ENCODE measurements at places on chromosomes 2 and 18.
A peak's percentile ranks its signal among the peaks of the same experiment; 100 is the strongest.

- peak; percentile 36 for DNase-seq
Measured at GRCh38 chr18:53380063-53380639, 844.3 kb downstream of the MBD2 start.

DNA sequence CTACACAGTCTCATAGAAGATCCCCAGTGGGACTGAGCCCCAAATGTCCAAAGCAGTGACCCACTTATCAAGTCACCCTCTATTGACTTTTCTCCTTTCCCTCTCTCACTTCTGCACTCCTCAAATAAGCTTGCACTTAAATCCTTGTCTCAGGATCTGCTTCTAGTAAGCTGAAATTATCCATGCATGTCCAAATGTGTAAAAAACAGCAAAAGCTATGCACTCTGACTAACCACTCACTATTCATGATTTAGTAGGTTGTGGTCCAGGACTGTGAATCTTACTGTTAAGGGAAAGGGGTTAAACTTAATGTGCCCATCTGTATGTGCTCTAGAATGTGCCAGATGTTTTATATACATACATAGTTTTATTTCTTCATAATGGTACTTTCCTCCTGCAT lies 115.4 kb downstream of the SCG2 start:
- no peak for DNase-seq

DNA sequence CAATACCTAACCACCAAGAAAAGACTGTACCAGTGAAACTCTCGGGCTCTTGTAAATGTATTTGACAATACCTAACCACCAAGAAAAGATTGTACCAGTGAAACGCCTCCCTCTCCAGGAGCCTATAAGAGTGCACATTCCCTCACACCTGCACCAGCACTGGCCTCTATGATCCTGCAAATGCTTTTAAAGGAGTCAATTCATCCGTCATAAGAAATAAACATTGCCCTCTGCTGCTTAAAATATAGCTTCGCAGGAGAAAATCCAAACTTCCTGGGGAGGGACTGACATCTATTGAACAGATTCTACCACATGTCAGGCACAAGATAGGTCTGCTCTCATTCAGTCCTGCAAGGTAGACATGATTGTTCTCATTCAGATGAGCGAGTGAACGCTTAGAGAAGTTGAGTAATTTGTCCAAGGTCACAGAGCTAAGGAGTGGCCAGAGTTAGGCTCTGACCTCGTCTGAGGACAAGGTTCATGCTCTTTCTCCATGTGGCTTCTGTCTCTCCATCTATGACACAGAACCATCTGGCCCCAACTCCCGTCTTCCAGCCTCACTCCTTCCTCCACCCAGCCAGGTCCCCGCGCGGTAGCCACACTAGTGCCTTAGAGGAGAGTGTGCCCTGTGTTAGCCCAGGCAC lies 38.7 kb downstream of the MCFD2 start:
- DNase-seq, result peak; percentile 78

DNA sequence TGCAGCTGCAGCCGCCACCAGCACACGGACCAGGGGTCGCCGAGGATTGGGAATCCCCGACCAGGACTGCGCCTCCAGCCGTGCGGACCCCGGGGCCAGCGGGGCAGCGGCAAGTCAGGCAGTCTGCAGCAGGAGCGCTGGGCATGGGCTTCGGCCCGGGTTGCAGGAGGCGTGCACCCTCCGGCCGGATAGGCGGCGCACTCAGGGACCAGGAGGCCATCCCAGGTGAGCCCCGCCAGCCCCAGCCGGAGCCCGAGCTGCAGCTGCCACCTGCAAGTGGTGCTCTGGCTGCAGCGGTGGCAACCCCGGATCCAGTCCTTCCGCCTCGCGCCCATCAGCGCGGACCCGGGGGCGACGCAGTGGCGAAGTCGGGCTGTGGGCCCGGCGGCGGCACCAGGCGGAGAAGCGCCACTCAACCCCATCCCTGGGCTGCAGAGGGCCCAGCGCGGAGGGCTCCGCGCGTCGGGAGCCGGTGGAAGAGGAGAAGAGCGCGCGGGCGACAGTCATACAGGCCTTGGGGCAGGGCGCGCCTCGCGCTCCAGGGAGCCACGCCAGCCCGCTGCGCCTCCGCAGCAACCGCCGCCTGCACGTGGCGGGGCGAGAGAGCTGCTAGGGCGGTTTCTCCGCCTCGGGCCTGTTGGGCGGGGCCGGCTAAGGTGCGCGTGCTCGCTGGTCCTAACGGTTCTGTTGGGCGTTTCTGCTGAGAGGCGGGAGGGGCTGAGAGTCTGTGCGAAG lies 73.8 kb downstream of the RPIA start:
- peak; percentile 18 for DNase-seq

DNA sequence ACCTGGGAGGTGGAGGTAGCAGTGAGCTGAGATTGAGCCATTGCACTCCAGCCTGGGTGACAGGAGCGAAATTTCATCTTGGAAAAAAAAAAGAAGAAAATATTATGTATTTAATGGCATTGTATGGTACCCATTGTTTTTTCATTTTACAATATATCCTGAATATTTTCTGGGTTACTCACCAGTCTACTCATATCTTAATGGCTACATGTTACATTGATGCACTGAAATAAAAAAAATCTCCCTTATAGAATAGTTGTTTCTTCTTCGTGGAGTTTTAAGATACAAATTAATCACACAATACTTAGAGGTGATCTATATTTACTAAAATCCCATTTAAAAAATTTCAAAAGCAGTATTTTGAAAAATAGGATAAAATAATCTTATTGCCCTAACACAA lies 66.3 kb upstream of the XPO1 start:
- DNase-seq, result no peak

DNA sequence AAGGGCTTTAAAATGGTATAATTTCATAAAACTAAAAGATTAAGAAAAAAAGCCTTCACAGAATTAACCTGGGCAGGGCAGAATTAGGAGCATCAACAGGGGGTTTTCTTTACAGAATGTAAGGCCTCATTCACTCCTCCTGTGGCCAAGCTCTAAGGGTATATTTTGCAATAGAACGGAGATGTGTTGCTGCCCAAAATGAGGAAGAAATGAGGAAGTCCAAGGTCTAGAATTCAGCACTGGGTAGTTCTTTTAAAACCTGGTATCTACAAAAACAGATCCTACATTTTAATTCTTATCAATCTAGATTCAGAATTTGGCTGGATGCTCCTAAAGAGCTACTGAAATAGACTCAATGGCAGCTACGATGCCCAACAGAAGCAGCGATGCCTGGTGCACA lies 101.8 kb downstream of the AKAIN1 start:
- DNase-seq, result no peak

DNA sequence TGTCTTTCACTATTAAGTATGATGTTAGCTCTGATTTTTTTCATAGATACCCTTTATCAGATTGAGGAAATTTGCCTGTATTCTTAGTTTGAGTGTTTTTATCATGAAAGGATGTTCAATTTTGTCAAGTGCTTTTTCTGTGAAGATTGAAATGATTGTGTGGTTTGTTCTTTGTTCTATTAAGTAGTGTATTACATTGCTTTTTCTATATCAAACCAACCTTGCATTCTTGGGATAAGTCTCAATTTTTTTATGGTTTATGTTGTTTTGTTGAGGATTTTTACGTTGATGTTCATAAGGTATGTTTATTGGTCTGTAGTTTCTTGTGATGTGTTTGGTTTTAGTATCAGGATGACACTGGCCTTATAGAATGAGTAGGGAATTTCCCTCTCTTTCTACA lies 19.1 kb downstream of the PDK1 start:
- DNase-seq, result no peak

DNA sequence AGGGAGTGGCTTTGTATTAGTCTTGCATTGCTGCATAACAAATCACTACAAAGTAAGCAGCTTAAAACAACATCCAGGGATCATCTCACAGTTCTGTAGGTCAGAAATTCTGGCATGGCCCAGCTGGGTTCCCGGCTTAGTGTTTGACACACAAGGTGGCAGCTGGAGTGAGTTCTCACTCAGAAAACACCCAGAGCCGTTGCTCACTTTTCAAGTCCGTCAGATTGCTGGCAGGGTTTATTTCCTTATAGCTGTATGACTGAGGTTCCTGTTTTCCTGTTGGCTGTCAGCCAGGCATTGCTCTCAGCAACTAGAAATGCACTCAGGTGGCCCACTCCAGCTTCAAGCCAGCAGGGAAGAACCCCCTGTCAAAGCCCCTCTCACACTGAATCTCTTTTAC lies 324.1 kb downstream of the CCDC178 start:
- DNase-seq, result peak; percentile 25

DNA sequence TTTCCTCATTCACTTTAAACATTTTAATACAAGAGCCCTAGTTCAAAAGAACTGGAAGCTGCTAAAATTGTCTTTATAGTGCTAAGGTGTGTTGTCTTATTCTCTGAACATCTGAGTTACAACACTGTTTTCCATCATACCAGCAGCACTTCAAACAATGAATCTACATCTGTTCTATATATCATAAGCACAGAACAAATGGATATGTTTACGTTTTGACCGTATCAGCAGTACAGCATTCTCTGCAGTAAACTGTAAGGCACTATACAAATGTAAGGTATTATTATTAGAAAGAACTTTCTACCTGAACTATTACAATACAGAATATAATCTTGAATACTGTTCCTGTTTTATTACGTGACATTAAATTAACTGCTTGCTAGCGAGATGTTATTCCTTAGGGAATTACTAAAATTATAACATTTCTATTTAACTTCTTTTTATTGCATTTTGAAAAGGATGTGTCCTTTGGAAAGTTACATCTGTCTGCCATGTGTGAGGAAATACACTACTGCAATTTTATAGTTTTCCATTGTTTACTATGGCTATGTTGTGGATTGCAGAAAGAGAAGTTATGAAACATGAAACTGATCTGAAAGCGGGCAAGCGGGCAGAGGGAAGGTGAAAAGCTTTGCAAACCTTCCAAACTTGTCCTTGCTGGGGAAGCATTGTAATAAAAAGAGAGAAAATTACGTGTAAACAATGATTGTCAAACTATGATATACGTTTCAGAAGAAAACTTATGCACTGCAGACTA lies 13.7 kb downstream of the NCKAP1 start:
- peak; percentile 38 for DNase-seq

- no peak for DNase-seq
Measured at GRCh38 chr2:68789603-68790002, 55.0 kb downstream of the ARHGAP25 start.

GRCh38 chr2:205107810-205108209 lies 562.5 kb downstream of the PARD3B start:
- no peak for DNase-seq

DNA sequence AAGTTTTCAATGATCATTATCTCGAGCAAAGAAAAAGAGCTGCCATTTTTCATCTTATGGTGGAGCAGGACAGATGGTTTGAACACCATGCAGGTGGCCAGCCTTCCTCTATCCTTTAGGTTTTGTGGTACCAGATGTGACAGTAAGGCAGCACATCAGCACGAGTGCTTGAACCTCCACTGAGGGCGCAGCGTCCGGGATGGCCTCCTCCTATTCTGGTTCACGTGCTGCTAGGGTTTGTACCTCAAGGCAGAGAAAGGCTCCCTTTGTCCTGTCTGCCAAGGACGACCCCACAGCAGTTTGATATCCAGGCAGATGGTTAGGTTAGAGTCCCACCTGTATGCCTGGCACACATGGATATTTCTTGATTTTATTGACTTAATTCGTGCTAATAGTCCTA lies 50.2 kb downstream of the DCDC2C start:
- DNase-seq, result no peak

- DNase-seq, result peak; percentile 76
Measured at GRCh38 chr18:59660786-59661743, 36.2 kb downstream of the CCBE1 start.

DNA sequence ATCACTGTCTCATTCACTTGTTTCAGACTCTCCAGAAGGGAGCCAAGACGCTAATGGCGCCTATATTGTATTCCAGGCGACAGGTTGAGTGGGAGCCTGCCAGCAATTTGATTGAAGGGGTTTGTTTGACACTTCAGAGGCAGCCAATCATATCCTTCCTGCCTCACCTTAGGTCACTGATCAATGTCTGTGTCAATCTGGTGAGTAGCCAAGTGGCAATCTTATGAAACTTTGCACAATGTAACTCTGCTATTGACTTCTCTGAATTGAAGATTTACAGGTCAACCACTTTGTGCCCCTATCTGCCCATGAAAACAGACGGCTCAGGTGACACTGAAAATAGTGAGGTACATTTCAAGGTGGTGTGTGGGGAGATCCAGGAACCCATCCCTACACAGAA lies 32.7 kb upstream of the RPE start:
- DNase-seq, result no peak

Data from iris pigment epithelial cell (primary cell).